MCF 10A (cell line): ENCODE measurements at places on chromosomes 13 and 19.

DNA sequence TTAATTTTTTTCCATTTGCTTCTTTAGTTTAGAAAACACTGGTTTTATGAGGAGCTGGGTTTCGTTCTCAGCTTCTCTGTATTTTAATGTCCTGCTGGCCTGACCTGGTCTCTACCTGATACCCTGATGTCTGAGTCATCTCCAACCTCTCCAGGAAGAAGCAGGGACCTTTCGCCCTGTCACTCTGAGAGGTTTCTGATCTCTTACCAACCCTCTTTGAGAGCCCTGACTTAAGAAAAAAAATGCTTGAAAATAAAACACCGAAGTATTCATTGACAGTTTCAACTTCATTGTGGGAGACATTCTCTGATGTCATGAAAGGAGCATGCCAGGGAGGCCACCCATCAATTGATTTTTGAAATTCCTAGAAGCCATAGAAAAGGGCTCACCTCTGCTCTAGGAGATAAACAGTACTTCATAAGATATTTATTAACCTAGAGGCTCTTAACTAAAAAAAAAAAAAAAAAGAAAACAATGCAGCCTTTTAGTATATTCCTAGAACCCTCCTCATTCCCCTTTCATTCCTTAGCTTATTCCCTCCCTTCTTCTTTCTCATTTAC is 234.8 kb downstream of the ENOX1 start:
- no peak for DNase-seq

GRCh38 chr19:10230173-10230860 is 814 bp downstream of the S1PR2 start:
- no peak for DNase-seq

DNA sequence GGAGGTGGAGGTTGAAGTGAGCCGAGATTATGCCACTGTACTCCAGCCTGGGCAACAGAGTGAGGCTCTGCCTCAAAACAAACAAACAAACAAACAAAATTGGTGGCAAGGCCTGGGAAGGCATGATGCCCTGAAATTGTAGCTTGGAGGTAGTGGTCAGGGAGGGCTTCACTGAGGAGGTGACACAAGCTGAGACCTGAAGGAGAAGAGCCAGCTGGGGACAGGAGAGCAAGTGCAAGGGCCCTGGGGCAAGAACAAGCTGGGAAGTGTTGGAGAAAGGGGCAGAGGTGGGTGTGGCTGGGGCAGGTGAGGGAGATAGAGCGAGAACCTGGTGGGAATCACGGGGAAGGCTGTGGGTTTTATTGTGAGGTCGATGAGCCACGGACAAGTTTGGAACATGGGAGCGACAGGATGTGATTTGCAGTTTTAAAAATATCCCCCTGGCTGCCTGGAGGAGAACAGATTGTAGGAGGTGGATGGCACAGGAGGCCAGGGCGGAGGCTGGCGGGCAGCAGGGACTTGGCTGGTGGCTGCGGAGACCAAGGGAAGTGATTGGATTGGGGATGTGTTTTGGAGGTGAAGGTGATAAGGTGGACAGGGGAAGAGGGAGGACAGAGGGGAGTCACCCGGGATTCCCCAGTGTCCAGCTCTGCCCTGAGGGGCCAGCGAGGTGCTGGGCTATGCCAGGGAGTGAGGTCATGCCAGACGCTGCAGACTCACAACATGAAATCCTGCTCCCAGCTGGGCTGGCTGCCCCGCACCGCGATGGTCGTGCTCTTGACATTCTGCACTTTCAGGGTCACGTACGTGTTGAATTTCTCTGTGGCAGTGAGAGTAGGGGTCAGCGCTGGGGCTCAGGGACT is 14.0 kb downstream of the UNC13A start:
- DNase-seq, result no peak

- no peak for DNase-seq
Observed at GRCh38 chr19:41401483-41401882, 3.9 kb downstream of the BCKDHA start.

DNA sequence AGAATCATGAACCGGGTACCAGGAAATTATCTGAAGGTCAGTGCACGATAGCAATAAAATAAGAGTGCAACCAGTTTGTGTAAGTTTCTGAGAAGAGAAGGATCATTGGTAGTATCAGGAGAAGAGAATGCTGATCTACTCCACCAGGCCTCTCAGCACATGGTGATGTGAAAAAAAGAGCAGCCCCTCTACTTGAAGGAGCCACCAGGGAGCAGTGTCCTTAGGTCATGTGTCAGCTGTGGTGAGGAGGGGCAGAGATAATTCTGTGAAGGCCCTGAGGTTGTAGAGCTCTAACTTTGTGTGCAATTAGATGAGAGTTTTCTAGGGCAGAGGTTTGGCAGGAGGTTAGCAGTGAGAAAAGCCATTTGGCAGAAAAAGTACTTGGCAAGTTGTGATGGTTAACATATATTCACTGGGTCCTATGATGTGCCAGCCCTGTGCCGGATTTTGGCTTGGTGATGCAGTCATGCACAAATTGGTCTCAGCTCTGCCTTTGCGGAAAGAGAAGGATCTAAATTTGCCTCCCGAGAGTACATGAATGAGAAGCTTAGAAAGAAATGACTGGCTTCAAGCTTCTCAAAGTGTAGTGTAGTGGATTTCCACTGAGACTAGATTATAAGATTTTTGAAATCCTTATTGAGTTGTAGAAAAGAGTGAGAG is 19.2 kb upstream of the ZC3H13 start:
- no peak for DNase-seq

DNA sequence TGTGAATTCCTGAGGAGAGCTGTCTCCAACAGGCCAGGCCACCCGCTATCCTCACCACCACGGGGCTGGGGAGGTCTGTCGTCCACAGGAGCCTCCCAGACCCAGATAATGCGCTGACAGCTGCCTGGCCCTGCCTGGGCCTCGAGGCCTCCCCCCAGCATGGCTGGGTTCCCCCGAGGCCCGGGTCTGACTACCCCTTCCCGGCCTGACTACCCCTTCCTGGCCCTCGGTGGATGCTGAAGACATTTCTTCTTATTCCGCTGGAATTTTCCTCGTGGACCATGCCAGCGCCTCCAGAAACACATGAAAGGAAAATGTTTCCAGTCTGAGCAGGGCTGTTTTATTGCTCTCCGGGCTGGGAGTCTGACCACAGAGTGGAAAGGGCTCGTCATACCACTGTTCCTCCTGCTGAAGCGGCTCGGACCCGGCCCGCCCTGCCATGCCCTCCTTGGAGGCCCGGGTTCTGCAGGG is 16.8 kb upstream of the COMP start:
- no peak for DNase-seq

GRCh38 chr13:28177877-28178276 is 39.5 kb downstream of the PAN3 start:
- no peak for DNase-seq

DNA sequence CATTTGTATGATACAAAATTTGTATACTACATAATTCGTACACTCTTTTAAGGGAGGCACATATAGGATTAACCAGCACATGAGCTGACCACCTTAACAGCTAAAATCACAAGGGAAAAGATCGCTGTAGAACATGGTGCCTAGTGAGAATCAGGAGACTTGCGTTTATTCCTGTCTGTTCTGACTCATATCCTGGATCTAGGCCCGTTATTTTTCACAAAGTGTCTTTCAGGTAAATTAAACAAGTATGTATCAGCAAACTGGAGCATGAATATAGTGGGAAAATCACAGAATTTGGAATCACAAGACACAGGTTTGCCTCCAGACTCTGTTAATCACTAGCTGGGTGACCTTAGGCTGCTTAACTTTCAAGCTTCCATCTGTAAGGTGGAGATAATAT is 47.5 kb upstream of the ESD start:
- DNase-seq, result peak; percentile 58

DNA sequence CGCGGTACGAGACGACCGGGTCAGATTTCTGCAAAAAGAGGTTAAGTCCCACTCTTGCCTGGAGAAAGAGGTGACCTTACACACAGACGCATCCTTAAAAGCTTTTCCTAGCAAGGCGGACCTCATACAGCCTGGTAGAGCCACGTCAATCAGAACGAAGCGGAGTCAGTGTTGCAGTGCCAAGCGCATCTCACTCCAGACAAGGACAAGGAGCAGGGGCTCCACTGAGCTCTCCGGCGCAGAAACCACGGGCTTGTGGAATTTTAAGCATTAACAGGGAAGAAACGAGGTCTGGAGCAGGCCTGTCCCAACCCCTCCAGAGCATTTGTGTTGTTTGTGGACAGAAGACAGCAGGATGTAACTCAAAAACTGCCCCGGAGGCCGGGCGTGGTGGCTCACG is 7.1 kb downstream of the EEF2 start:
- DNase-seq, result no peak

GRCh38 chr13:111936267-111936925 is 130.6 kb upstream of the SOX1 start:
- DNase-seq, result no peak

GRCh38 chr13:23960566-23961156 is 63.4 kb upstream of the C1QTNF9B start:
- peak; percentile 65 for DNase-seq

- no peak for DNase-seq
Observed at GRCh38 chr13:80361883-80362327, 21.0 kb upstream of the SPRY2 start.

DNA sequence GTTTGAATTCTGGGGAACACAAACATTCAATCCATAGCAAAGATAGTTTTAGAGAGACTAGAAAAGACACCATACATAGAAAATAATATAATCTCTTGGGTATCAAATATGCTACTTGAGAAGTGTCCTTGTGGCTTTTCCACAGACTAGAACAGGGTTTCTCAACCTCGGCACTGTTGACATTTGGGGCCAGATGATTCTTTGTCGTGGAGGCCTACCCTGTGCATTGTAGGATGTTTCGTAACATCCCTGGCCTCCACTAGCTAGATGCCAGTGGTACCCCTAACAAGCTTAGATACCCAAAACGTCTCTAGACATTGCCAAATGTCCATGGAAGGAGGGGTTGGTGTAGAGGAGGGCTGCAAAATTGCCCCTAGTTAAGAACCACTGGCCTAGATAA is 2.2 kb upstream of the ESD start:
- no peak for DNase-seq

- DNase-seq, result peak; percentile 63
Observed at GRCh38 chr19:51751655-51752054, at the start of gene FPR1. Gene FPR1 (minus strand): TSS chr19:51751878. CDS start chr19:51746994, 4,884 bp downstream.

GRCh38 chr13:27383104-27383921 is 41.1 kb upstream of the GTF3A start:
- no peak for DNase-seq

DNA sequence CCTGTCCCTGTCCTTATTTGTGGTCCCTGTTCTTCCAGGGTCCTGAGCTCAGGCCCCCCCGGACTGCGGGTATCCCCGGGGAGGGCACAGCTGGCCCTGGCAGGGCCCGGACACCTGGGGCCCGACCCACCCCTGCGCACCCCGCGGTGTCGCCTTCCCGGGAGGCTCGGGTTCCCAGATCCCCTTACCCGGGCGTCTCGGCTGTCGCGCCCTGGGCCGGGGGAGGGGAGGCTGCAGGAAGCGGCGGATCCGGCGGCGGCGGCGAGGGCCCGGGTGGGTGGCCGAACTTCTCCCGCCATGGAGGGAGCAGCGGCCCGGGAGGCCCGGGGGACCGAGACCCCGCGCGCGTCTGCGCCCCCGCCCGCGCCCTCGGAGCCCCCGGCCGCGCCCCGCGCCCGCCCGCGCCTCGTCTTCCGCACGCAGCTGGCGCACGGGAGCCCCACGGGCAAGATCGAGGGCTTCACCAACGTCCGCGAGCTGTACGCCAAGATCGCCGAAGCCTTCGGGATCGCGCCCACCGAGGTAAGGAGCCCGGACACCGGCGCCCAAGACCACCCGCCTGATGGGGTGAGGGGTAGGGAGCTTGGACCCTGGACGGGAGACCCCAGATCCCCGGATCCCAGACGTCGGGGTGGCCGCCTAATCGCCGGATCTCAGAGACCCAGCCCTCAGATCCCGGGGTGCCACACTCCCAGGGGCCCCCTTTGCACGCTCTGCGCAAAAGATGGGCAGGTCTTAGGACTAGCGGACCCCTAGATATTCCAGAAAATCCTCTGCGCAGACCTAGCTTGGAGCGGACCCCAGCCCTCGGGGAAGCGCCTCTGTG is at the start of gene GIPC3:
GIPC3 (plus strand) TSS at position 178 of the 826 bp plus-strand sequence; CDS start at position 298, 120 bp downstream.
- no peak for DNase-seq

DNA sequence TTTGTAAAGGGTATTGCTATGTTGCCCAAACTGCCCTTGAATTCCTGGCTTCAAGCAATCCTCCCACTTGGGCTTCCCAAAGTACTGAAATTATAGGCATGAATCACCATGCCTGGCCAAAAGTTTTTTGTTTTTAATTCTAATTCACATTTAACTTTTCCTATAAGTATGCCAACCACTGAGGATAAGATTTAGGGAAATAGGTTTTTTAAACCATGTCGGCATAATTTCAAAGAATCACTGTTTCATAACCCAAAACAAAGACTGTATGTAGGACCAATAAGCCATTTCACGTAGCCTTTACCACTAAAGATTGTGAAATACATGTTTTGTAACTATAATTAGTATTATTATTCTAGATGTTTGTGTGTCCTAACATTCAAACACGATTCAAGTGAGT is 8.2 kb downstream of the ZDHHC20 start:
- peak; percentile 13 for DNase-seq
